ENCODE measurements at places on chromosomes 2 and 18.

DNA sequence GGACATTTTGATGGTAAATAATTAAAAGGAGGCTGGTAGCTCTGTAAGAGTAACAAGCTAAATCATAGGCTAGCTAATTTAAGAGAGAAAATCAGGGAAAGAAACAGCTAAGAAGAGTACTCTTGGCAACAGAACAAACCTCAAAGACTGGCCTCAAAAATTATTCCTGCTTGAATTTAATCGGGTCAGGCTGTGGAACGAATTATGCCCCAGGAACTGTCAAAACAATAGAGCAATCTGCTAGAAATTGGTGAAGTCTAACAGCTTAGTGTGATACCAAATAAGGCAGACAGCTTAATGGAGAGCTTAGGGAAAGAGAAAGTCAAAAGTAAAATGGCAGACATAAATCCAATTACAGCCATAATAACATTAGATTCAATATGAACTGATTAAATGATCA, 215.7 kb downstream of the MREG start:
- no peak for DNase-seq

DNA sequence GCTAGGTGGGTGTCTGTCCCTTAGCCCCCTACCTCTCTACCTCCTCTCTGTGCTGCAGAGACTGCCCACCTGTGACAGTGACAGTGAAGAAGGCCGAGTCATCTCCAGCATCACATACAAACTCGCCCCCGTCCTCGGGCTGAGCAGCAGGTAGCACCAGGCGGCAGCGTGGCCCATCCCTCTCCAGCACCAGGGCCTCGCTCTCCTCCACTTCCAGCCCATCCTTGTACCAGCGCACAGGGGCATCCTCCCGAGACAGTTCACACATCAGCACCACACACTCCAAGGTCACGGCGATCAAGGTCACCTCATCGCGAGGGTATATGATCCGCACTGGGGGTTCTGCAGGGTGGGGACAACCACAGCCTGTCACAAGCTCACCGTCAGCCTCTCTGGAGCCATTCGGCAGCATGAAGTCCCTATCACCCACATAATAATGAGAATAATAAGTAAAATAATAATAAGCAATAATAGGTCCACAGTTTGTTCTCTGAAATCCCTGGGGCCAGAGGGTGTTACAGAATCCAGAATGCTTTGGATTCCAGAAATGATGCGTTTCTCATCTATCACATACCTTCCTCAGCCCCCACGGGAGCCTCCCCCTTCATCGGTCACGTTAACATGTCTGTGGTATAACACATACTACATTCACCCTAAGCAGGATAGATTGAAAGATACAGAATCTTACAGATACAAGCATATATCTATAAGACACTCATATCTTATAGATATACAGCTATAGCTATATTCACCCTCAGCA, 12.0 kb downstream of the OBSL1 start:
- no peak for DNase-seq

- no peak for DNase-seq
These were observed 168.4 kb upstream of the HAAO start for GRCh38 chr2:42960842-42961180.

DNA sequence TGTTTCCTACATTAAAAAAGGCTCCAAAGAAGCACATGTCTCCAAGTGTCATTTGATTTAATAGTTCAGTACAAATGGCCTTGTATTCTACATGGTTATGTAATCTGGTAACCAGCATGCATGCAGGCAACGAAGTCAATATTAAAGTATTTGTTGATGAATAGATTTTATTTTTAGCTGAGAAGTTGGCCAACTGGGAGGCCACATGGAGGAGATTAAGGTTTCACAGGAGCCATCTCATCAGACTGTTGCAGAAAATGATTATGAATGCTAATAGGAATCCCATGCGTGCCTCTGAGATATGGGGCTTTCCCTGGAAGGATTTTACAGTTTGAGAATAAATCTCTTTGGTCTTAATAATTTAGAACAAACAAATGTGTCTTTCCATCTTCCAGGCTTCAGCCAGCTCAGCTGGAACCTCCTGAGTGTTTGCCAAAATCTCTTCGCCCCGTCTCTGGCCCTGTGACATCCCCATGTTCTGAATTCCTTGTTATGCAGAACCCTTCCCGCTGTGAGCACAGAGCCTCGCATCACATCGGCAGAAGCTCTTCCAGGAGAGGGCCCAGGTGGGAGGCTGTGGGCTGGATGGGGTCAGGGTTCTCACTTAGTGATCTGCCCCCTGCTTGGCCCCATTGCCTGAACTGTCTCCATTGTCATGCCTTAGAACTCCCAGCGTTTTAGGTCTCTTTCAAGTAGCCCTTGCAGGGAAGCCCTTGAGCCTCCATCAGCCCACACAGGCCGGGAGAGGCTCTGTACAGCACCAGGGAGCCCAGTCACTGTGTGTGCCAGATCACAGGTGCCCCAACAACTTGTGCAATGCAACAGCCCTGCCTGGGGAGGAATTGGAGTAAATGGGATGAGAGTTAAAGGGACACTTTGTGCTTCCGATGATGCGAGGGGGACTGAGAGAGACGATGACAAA, 190.5 kb upstream of the TWIST2 start:
- DNase-seq, result no peak

DNA sequence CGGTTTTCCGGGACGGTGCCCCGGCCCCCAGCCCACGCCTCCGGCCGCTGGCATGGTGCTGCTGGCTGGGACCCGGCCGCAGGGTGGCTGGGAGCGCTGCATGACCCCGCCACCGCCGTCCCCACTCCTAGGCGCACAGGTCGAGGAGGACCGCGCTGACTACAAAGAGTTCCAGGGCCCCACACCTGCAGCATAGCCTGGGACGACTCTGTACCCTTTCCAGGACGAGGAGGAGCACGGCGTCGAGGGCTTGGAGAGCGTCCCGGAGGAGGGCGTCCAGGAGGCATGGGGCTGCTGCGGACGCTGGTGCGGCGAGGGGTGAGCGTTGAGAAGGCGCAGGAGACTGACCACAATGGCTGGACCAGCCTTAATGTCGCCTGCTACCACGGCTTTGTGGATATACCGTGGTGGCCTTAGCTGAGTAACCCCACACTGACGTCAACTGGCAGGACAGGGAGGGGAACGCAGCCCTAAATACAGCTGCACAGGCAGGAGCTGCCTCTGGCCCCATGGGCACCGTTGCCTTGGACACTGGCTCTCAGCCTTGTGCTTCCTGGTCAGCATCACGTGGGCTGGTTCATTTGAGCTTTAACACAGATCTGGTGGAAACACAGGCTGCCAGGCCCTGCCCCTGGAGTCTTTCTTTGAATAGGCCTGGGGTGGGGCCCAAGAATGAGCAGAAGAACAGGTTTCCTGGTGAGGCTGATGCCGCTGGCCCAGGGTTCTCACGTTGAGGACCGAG, 40.9 kb upstream of the TRIM43B start:
- DNase-seq, result peak; percentile 77
